ENCODE measurements at places on chromosomes 11 and 22.

GRCh38 chr11:61297746-61298145 lies 2.6 kb upstream of the VWCE start:
- no peak for DNase-seq

DNA sequence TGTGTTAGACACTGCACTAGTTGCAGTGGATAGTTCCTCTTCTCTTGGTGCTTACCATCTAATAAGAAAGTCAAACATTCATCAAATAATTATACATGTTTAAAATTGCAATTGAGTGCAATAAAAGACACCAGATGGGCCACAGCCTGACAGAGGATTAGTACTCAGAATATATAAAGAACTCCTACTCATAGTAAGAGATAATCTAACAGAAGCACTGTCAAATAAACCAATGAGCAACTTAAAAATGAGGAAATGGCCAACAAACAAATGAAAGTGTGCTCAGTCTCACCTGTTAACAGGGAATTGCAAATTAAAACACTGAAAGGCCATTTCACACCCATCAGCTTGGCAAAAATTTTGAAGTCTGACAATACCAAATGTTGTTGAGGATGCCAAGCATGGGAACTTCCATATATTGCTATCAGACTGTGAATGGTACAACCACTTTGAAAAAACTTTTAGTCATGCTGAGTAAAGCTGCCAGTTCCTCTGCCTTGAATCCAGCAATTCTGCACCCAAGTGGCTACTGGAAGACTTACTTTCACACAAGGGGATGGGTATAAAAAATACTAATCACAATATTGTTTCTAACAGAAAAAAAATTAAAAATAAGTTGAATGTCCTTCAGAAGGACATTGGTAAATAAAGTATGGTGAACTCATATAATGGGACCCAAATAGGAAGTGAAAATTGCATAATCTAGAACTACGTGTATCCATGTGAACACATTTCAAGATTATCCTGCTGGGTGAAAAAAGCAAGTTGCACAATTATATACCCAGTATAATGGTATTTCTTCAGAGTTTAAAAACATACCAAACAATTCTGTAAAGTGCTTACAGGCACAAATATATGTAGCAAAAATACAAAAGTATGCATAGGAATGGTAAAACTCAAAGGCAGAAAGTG lies 41.4 kb upstream of the CREB3L1 start:
- no peak for DNase-seq

DNA sequence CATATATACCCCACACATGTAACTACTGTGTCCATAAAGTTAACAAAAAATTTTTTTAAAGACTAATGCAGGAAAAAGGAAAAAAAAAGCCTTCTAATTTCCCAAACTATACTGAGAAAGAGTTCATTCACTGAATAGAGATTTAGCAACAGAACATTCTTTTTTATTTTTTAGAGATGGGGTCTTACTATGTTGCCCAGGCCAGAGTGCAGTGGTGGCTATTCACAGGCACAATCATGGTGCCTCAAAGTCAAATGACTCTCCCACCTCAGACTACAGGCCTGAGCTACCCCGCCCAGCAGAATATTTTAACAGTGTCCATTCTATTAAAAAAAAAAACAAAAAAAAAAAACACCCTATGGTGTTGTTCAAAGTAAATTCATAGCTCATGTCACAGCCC lies 25.7 kb downstream of the DGCR2 start:
- no peak for DNase-seq

DNA sequence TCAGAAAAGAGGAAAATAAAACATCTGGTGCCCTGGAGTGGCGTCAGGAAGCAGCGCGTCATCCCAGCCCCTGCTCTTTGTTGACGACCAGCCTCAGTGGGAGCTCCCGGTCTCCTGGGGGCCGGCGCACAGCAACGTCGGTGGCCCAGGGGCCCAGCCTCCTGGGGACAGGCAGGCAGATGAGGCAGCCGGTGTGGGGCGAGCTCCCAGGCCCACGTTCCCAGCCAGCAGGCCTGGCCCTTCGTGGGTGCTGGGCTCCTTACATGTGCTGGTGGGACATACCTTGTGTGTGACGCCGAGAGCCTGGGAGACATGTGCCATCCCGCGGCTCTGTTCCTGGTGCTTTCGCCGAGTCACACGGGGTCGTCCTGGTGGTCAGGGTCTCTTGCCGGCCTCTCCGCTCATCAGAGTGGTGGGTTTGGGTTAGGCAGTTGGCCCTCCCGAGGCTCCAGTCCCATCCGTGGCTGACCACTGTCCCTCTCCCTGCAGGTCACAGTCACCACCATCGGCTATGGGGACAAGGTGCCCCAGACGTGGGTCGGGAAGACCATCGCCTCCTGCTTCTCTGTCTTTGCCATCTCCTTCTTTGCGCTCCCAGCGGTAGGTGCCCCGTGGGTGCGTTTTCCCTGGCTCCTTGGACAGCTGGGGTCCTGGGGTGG lies 116.7 kb downstream of the KCNQ1OT1 start:
- no peak for DNase-seq

DNA sequence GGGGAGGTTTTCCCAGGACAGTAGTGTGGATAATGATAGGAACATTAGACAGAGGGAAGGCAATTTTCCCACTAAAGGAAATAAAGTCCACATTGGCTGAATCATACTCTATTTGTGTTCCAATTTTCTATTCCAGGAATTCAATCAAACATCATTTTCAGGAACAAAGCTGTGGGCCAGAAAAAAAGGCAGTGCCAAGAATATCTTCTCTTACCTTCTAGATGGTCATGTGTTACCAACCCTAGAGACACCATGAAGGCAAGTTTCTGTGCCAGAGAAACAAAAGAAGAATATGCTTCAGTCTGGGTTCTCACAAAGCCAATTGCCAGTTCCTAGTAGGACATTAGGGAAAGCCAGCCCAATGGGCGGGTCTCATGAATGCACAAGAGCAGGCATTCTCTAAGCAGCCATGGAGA lies 27.5 kb downstream of the LARGE2 start:
- no peak for DNase-seq

All from SK-N-SH (cell line).